ENCODE measurements at places on chromosomes 4 and X.

DNA sequence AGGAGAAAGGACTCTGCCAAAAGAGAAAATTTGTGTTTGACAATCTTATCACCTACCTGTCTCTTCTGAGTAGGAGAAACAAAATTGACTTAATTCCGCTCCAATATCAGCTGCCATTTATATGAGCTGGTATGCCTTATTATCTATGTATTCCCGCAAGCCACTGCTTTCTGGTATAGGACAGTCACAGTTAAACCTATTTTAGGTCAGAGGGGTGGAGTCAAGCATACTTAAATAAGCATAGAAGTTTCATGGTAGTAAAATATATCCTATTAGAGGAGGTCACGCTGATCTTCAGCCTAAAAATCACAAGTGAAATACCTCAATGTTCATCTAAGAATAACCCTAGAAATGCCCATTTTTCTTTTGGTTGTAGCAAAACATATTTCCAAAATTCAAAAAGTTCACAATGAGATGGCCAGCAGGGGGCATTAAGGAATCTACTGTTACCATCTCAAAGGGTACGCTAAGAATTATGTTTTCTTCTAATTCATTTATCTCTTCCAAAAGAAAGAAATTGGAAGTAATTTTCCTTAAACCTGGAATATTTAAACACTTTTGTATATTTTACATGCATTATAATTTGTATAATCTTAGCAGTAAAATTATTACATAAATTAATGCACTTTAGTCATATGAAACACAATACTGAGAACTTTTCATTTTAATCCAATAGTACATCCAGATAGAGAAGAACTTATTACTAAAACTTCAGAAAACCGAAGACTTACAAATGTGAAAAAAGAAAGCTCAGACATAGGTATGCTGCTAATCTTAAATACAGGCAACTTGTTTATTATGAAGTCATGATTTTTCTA is 10.5 kb downstream of the PPAT start:
- DNase-seq = no peak

GRCh38 chr4:125062115-125063050 is 252.4 kb upstream of the FAT4 start:
- DNase-seq = no peak

GRCh38 chr4:42510225-42510624 is 112.9 kb downstream of the SHISA3 start:
- DNase-seq = no peak

DNA sequence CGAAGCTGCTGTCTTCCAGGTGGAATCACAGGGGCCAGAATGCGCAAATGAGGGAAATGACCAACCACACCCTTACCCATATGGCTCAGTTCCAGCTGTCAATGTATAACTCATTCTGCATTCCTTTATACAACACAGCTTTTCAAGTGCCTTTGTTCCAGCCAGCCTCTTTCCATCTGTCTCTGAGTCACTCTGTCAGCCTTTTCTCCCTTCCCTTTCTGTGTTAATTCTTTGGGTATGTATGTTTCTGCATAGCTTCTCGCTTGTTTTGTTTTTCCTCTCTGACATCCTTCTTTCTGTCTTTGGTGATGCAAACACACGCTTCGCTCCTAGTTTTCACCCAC is 54.5 kb downstream of the RS1 start:
- DNase-seq = peak; percentile 66

DNA sequence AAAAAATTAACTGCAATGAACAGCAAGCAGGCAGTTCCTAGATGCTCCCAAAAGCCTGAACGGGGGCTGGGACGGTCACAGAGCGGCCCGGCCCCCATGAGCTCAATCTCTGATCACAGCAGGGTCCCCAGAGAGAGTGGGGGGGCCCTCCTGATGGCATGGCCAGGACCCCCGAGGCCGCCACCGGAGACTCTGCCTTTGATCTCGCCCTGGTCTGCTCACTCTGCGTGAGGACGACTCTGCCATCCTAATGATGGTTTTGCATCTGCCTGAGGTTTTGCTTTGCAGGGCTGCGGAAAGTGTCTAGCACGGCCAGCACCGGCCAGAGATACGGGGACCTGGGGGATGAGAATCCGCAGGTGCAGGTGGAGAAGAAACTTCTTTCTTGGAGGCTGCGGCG is 103.8 kb downstream of the SHOX start:
- DNase-seq = no peak

DNA sequence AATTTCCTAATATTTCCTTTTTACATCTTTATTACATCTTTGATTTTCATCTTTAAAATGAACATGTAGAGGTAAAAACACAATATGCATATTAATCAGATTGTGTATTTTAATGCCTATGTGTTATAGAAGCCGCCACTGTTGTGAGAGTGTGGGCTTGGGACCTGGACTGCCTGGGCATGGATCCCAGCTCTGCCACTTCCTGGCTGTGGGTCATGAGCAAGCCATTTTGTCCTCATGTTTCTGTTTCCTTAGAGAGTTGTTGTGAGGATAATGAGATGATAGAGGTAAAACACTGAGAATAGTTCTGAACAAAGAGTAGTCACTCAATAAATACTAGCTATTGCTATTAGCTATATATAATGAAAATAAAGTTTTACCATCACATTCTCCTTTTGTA is 38.4 kb upstream of the SCOC start:
- peak; percentile 9 for DNase-seq

DNA sequence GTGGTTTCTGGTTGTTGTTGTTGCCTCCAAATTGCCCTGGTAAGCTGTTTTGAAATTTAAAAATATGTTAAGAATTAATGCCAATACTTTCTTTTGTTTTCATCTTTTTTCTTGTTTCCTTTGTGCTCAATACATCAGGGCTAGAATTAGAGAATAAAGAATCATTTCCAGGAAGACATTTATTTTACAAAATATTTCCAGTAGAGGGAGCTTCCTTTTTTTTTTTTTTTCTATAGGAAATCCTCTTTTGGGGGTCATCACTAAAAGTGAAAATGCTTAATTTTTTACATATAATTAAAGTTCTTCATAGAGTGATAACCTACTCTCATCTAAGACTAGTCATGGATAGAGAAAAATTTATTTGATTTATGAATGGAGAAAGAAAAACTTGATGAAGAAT is 2.4 kb downstream of the GLRA3 start:
- DNase-seq = no peak

Measured in dermis microvascular lymphatic vessel endothelial cell (primary cell).